ENCODE measurements at places on chromosomes 16 and 17. TPM values are rescaled to one million over a fixed set of nuclear protein-coding genes. Genes with fewer than 3 reads are reported as not detected.

The MRPS7 gene
- total RNA-seq, result 90.2 TPM

- DNase-seq, result no peak
Observed at GRCh38 chr16:85476389-85476788, 136.7 kb upstream of the GSE1 start.

The CACNG5 gene
- total RNA-seq, result not detected

- no peak for DNase-seq
Observed at GRCh38 chr17:65359016-65359415, 202.4 kb downstream of the AXIN2 start.

DNA sequence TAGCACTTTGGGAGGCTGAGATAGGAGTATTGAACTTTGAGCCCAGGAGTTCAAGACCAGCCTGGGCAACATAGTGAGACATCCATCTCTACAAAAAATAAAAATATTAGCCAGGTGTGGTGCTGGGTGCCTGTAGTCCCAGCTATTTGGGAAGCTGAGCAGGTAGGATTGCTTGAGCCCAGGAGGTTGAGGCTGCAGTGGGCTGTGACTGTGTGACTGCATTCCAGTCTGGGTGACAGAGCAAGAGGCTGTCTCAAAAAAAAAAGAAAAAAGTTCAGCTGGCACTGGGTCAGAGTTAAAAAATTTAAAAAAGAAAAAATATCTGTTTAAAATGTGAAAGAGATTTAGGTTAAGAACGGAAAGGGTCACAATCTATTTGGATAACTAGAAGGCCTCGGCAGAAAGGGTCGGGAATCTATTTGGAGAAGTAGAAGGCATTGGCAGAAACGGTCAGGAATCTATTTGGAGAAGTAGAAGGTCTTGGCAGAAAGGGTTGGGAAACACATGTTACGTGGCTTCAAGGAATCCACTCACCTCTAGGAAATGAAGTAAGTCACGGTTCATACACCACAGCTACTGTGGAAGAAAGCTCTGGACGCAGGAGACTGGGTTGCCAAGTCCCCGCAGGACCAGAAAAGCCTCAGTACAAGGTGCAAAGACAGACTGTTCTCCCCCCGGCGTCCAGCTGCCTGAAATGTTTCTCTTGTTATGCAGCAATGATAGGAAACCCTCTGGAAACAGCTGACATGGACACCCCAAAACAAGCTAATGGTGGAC lies 25.3 kb downstream of the LMF1 start:
- no peak for DNase-seq

The CHST6 gene
- not detected for total RNA-seq

DNA sequence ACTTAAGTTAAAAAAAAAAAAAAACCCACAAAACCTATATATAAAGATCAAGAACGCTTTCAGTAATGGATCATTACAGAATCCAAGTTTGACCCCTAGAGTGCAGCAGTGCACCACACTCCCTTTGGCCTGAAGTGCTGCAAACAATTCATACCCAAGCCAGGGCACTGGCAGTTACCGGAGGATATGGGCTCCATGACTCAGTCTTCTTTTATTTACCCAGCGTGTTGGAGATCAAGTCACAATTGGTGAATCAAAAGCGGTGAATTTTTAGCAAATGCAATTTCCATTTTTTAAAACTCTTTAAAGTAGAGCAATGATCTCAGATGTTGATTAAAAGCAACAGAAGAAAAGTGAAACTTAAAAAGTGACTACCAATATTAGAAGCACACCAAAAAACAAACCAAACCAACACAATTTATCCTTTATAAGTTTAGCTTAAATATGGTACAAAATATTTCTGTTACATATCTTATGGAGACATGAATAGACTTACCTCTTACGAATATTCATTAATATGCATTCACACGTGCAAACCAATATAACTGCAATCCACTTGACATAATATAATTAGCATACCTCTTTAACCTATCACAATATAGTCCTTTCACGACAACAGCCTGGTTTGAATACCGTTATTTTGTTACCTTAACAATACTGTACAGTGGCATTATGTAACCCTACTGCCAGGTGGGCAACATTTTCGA lies 46.3 kb downstream of the ZNF652 start:
- peak; percentile 84 for DNase-seq

DNA sequence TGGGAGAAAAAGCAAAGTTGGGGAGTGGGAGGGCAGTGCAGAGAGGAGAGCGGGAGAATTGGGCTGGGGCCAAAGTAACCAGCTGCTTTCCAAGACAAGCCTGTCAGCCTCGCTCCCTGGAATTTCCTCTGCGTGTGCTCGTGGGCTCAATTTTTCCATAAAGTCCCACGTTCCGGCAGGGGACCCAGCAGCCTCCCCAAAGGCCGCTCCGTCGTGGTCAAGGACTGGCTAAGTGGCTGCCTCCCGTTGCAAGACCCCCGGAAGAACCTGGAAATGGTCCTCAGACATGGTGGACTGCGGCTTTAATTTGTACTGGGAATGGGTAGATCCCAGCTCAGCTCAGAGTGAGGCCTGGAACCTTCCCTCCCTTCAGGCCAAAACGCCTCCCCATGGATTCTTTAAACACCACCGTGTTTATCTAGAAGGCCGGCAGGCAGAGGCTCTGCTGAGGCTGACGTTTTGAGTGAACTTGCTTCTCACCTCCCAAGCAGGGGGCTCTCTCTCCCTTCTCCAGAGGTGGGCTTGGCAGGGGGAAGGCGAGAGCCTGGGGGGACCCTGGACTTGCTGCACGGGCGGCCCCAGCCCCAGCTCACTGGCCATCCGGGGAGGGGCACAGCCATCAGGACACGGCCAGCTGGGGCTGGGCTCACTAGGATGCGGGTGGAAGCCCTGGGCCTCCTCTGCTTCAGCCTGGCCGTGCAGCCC lies 190.0 kb downstream of the C16orf95 start:
- no peak for DNase-seq

- DNase-seq, result no peak
Observed at GRCh38 chr17:16419074-16419928, 3.9 kb downstream of the TRPV2 start.

- no peak for DNase-seq
Observed at GRCh38 chr17:76687298-76688164, 23.2 kb downstream of the MXRA7 start.

The STH gene
- total RNA-seq, result not detected

- peak; percentile 16 for DNase-seq
Observed at GRCh38 chr16:67372664-67373063, 20.6 kb downstream of the TPPP3 start.

The KRTAP4-5 gene
- total RNA-seq, result not detected

The KCNJ12 gene
- total RNA-seq, result 0.17 TPM

DNA sequence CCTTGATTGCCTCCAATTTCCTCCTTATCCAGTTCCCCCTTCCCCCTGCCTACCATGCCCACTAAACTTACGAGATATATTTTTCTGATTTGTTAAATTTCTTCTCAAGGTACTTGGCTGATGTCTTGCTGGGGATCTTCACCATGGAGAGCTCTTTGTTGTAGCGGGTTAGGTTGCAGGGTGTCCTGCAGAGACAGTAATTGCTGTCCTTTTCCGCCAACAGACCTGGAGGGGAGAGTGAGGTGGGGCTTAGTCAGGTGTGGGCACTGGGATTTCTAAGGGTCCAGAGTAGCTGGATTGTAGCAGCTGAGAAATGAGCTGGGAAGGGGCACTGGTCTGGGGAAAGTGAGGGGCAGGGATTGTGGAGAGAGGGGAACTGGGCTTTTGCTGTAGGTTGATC lies 32.1 kb downstream of the SPACA3 start:
- no peak for DNase-seq

GRCh38 chr17:72618001-72618509 lies 474.4 kb downstream of the SLC39A11 start:
- DNase-seq, result no peak

DNA sequence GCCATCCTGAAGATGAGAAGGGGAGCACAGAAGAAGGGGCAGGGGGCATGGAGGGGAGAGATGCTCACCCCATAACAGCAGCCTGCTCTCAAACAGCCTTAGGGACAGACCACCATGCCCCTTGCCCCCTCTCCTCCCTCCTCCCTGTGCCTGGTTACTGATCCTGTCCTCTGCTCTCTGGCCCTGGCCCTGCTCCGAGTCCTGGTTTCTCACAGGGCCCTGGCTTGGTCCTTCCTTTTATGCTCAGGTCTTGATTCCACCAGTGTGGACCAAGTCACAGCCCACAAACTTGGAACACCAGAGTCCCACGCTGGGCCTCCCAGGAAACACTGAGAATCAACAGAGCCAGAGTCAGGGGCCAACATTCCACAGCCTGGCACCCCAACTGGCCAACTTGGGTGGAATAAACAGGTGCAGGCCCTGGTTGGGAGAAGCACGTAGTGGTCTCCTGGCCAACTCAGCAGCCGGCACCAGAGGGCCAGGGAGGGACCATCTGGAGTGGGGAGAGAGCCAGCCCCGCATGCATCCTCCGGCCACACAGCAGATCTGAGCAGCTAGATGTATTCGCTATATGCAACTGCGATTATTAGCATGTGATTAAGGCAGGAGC lies 44.9 kb upstream of the CDC42EP4 start:
- DNase-seq, result no peak

The PAQR4 gene
- 59.7 TPM for total RNA-seq

- DNase-seq, result no peak
Observed at GRCh38 chr16:14345512-14346115, 274.5 kb downstream of the MRTFB start.

The TEX14 gene
- total RNA-seq, result 2.3 TPM

The SPN gene
- 90.5 TPM for total RNA-seq

GRCh38 chr16:48053418-48053745 lies 102.4 kb downstream of the ABCC12 start:
- DNase-seq, result no peak

- peak; percentile 4 for DNase-seq
Observed at GRCh38 chr16:13935408-13935807, 15.5 kb downstream of the ERCC4 start.

GRCh38 chr16:588639-588888 lies 1.3 kb upstream of the RAB40C start:
- peak; percentile 70 for DNase-seq

DNA sequence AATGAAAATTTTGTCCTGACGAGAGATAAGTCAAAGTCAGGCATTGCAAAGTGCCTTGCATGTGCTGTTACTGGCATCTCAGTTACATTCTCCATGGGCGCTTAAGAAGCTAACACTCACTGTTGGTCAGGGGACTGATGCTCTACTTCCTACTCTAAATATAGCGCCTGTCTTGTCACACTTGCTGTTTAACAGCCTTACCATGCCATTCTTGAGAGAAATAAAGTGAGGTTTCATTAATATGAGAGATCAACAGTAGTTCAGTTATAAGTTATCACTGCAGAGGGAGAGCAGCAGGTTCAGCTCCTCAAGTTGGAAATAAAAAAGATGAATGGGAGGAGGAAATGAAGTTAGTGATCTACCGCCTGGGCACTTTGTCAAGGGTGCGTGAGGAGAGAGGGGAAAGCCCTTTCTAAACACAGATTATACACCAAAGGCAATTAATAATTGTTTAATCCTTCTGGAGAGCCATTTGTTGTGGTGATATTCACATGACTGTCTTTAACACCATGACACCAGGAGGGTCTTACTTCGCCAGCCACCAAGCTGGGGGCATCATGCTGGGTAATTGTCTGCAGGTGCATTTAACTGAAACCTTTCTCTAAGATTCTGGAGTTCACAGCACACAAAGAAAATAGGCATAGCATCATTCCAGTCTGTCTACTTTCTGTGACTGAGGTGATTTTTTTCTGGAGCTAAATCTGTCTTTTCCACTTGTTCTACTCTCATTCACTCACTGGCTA lies 568.7 kb upstream of the HSBP1 start:
- DNase-seq, result no peak

The TLCD2 gene
- total RNA-seq, result not detected

- no peak for DNase-seq
Observed at GRCh38 chr16:81767987-81768592, 11.0 kb upstream of the PLCG2 start.

DNA sequence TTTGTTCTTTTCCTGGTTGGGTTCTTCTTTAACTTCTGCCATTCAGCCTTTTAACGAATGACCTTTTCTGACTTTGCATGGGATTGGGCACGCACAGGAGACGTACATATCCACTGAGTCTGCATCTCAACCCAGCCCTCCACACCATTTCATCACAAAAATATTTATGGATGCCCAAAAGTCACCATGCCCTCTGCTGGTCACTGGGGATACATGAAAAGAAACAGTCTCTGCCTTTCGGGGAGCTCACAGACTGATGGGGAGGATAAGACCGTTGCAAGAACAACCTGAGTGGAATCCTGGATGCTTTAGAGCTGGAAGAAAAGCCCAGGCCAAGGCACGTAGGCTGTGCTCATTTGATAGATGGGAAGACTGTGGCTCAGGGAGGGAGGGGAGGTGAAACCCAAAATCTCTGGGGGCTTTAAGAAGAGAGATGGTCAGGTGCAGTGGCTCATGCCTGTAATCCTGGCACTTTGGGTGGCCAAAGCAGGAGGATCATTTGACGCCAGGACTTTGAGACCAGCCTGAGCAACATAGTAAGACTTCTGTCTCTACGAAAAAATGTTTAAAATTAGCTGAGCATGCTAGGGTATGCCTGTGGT lies 7.9 kb upstream of the MT2A start:
- DNase-seq, result peak; percentile 58
